LHCN-M2 (cell line): ENCODE measurements at places on chromosomes 5 and 9. TPM values are rescaled to one million over a fixed set of nuclear protein-coding genes. Genes with fewer than 3 reads are reported as not detected.

Gene RASGRF2
- under 0.01 TPM in 1 of 2 replicates, not detected in the other for total RNA-seq

DNA sequence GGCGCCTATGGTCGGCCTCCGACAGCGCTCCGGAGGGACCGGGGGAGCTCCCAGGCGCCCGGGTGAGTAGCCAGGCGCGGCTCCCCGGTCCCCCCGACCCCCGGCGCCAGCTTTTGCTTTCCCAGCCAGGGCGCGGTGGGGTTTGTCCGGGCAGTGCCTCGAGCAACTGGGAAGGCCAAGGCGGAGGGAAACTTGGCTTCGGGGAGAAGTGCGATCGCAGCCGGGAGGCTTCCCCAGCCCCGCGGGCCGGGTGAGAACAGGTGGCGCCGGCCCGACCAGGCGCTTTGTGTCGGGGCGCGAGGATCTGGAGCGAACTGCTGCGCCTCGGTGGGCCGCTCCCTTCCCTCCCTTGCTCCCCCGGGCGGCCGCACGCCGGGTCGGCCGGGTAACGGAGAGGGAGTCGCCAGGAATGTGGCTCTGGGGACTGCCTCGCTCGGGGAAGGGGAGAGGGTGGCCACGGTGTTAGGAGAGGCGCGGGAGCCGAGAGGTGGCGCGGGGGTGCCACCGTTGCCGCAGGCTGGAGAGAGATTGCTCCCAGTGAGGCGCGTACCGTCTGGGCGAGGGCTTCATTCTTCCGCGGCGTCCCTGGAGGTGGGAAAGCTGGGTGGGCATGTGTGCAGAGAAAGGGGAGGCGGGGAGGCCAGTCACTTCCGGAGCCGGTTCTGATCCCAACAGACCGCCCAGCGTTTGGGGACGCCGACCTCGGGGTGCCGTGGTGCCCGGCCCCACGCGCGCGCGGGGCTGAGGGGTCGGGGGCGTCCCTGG is 561 bp downstream of the DAPK1 start:
- peak; percentile 58 for DNase-seq

Gene IFNA21
- total RNA-seq: not detected in 2 replicates

GRCh38 chr5:163459462-163459818 is 462 bp downstream of the NUDCD2 start:
- no peak for DNase-seq

Gene COL23A1
- total RNA-seq: not detected in 2 replicates

- DNase-seq: no peak
Measured at GRCh38 chr9:97502984-97503861, 1.8 kb downstream of the TMOD1 start.

GRCh38 chr9:12060811-12061210 is 632.4 kb upstream of the TYRP1 start:
- no peak for DNase-seq

- DNase-seq: no peak
Measured at GRCh38 chr5:61347080-61347479, 15.0 kb downstream of the ZSWIM6 start.

GRCh38 chr5:424301-425110 is 18.5 kb upstream of the EXOC3 start:
- peak; percentile 69 for DNase-seq

DNA sequence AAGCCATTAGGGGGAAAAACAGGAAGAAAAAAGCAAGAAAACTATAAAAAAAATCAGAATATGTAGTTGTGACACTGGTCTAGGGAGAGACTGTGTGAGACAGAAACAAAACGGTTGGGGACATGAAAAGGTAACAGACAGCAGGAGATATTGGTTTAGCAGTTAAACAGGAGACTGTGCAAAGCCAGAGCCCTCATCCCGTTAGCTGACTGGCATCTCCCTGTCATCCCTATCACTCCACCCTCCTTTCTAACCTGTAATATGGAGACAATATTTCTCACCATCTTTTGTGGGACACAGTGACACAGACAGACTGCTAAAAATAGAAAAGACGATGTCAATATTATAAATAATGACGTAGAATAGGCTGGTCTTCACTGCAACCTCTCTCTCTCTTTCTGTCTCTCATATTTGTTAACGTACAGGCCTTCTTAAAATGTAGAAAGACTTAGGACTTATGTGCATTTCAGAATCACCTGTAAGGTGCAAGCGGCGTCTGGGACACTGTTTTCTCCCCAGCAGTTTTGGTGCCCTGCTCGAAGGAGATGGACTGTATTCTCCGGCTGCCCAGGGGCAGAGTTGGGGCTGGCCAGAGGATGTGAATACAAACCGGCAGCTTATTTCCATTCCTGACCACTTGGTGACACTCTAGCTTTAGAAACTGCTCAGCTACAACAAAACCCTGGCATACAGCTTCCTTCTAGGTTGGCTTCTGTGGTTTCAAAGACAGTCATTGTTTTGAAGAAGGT is 190.6 kb downstream of the MAT2B start:
- peak; percentile 46 for DNase-seq

GRCh38 chr5:136174021-136174659 is 18.8 kb downstream of the SMIM32 start:
- peak; percentile 57 for DNase-seq

Gene MLANA
- 0.11 TPM in 1 of 2 replicates, not detected in the other for total RNA-seq

- DNase-seq: no peak
Measured at GRCh38 chr5:127870914-127871313, 167.7 kb downstream of the CCDC192 start.

Gene GDA
- not detected in 2 replicates for total RNA-seq

DNA sequence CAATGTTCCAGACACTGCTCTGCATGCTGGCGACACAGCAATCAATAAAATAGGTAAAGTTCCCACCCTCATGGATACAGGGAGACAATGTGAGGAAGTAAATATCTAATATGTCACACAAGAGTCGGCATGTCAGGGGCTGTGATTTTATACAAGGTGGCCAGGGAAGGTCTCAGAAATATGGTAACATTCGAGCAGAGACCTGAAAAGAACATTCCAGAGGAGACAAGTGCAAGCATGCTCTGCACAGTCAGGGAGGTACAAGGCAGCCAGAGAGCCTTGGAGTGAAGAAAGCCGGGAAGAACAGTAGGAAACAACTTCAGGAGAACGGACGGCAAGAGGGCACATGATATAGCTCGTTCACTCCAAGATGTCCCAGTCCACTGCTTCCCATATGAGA is 89.2 kb upstream of the ZNF462 start:
- no peak for DNase-seq

Gene CMYA5
- 0.06 TPM in 2 replicates for total RNA-seq

Gene ADRA1B
- 0.71 and 1.1 TPM in 2 replicates for total RNA-seq

Gene CDH6
- not detected in 2 replicates for total RNA-seq

GRCh38 chr9:8223861-8224260 is 424.3 kb upstream of the DMAC1 start:
- DNase-seq: no peak

GRCh38 chr5:58498340-58498942 is 7.2 kb downstream of the GAPT start:
- DNase-seq: no peak

DNA sequence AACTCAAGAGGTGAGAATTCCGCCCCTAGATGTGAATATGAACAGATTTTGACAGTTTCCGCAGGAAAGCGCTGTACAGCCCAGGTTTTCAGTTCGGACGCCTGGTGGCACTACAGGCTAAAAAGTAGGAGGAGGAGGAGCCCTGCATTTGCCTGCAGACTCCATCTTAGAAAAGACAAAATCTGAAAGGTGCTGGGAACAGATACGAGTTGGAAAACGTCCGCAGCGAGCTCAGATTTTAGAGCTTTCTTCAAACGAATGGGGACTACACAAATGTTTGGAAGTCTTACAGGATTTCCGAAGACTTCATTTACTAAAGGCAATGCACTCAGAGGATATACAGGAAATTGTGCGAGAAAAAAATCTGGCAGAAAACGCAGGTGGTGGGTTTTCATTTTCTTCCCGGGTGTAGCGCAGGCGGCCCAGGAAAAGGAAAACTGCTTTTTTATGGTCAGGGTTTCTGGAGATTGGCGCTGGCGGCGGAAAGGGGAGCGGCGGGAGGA is 9.9 kb upstream of the PCDHB2 start:
- peak; percentile 70 for DNase-seq

GRCh38 chr5:128074953-128075352 is 8.6 kb upstream of the SLC12A2 start:
- no peak for DNase-seq

Gene FOXD4L3
- total RNA-seq: not detected in 2 replicates

- no peak for DNase-seq
Measured at GRCh38 chr9:94082956-94083355, 1.3 kb upstream of the PTPDC1 start.

DNA sequence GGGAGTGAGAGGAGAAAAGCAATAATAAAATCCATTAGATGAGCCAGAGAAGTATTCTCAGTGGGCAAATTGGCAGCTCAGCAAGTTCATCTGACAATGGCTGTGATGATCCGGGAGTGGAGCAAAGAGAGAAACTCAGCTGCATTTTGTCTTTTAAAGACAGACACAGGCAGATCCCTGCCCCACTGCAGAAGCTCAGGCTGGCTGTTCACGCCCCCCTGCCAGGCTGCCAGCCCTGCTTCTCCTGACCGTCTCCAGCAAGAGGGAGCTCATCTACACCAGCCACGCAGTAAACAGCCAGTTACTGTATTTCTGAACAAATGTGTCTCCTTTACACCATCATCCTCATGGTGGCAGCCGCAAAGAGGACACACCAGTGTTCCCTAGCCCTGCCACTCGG is 114.3 kb upstream of the SARDH start:
- DNase-seq: no peak

GRCh38 chr5:139668064-139668880 is 20.1 kb downstream of the CXXC5 start:
- peak; percentile 59 for DNase-seq

- DNase-seq: peak; percentile 65
Measured at GRCh38 chr5:1511651-1512540, 11.9 kb downstream of the LPCAT1 start.

Gene TAF11L5
- total RNA-seq: not detected in 2 replicates

Gene BARX1
- not detected in 2 replicates for total RNA-seq

GRCh38 chr9:120846251-120846889 is 3.6 kb upstream of the PSMD5 start:
- no peak for DNase-seq

Gene PAPPA
- total RNA-seq: 3.0 and 4.7 TPM in 2 replicates

Gene ORM2
- not detected in 2 replicates for total RNA-seq

GRCh38 chr9:16575986-16576245 is 294.6 kb downstream of the BNC2 start:
- DNase-seq: no peak
